ENCODE measurements at places on chromosomes 1 and 21. TPM values are rescaled to one million over a fixed set of nuclear protein-coding genes. Genes with fewer than 3 reads are reported as not detected.

HRNR gene
- total RNA-seq, result not detected

GUCA2B gene
- total RNA-seq, result not detected

GRCh38 chr1:49854741-49855140, 169.0 kb downstream of the AGBL4 start:
- H3K36me3 ChIP-seq, result no peaks in the 10 kb centered on the region
- H3K4me3 ChIP-seq, result no peak overlapping the region
- H3K4me1 ChIP-seq, result no peaks in the 10 kb centered on the region
- no peak overlapping the region for H3K27ac ChIP-seq
- DNase-seq, result no peak

DNA sequence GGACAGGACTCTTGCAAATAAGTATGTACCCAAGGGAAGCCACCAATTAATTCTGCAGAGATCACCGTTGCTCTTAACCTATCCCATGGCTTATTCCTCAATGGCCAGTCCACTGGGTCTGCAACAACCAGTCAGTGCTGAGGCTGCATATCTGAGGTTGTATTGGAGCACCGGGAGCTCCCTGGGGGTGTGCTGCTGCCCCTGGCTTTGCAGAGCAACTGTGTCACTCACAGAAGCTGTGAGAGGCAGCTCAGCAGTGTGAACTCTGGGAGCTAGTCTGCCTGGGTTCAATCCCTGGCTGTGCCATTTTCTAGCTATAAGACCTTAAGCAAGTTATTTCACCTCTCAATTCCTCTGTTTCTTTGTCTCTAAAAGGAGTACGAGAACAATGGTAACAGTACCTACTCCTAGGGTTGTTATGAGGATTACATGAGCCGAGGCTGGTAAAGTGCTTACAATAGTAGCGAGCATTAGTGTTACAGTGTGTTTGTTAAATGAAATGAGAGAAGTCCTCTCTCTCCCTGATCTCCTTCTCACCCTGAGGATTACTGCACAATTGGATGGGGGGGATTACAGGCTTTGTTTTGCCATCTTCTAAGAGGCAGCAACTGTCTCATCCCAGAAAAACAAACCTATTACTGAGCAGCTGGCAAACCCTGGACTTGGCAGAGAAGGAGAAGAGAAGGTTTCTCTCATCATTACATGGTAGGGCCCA, 3.6 kb downstream of the RXRG start:
- no peaks in the 10 kb centered on the region for H3K4me1 ChIP-seq
- H3K36me3 ChIP-seq, result no peaks in the 10 kb centered on the region
- DNase-seq, result no peak
- no peak overlapping the region for H3K4me3 ChIP-seq
